Mucosa of descending colon (tissue), 3 donors: ENCODE measurements at places on chromosomes 5 and 9. TPM values are rescaled to one million over a fixed set of nuclear protein-coding genes. Genes with fewer than 3 reads are reported as not detected.

DNA sequence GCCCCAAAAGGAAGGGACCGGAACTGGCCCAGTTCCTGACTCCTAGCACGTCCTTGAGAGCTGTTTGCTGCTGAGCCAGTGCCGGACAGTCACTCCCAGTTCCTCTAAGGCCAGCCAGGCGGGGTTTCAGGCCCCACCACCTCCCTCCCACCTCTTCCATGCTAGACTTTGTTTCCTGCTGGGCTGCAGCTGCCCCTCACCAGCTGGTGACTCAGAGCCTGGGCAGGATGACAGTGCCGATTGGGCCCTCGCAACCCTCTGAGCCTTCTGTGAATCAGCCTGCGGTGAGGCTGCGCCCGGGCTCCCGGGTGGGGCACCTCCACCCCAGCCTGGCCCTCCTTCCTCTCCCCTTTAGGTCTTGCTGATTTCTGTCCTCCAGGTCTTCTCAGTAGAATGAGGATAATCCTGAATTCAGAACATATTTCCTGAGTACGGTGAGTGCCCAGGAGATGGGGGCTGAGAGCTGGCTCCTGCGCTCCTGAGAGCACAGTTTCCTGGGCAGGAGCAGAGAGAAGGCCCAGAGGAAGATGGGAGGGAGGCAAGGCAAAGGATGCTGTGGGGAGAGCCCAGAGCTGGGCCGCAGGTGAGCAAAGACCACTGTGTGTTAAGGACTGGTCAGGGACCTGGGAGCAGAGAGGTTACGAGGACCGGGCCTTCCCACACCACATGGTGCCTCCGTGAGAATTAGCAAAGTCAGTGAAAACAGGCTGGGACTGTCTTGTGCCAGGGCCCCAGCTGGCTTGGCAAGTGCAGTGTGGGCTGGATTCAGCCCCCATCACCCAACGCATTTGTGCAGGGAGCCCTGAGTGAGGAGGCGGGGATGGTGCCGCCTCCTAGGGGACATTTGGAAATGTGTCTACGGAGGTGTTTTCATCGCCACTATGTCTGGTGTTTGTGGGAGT, 32.9 kb upstream of the STXBP1 start:
- DNase-seq, result peak; percentile 85

DNA sequence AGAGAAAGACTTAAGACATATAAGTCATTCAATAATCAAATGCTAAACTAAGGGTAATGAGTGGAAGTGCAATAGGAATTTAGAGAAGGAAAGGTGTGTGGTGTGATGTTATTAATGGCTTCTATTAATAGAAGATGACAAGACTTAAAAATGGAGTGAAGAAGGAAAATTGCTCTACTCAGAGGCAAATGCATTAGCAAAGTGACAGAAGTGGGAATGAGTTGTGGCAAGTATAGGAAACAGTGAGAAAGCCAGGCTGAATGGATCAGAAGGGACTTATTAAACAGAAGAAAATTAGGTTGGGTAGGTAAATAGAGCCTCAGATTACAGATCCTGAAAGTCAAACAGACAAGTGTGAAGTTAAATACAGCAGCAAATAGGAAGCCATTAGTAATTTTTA, 5.7 kb downstream of the SKIC3 start:
- no peak for DNase-seq

GRCh38 chr5:134029156-134029555, 24.4 kb upstream of the VDAC1 start:
- peak; percentile 19 for DNase-seq

The RFESD gene
- 2.5 TPM for total RNA-seq

The AMBP gene
- total RNA-seq, result 0.81 TPM

DNA sequence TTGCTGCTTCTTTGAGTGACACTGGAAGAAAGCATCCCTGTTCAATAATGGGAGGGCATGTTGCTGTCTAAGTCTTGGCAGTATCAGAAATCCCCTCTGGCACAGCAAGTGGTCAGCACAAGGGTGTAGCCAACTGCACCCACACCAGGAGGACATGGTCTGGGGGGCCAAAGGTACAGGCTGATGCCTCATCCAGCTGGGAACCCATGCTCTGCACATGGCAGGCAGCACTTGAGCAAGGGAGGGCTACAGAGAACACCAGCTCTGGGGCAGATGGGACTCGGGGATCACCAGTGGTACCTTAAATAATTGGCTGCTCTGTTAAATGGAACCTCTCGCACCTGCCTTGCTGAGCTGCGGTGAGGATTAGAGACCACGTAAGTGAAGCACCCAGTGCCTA, 265.2 kb downstream of the SYK start:
- no peak for DNase-seq

DNA sequence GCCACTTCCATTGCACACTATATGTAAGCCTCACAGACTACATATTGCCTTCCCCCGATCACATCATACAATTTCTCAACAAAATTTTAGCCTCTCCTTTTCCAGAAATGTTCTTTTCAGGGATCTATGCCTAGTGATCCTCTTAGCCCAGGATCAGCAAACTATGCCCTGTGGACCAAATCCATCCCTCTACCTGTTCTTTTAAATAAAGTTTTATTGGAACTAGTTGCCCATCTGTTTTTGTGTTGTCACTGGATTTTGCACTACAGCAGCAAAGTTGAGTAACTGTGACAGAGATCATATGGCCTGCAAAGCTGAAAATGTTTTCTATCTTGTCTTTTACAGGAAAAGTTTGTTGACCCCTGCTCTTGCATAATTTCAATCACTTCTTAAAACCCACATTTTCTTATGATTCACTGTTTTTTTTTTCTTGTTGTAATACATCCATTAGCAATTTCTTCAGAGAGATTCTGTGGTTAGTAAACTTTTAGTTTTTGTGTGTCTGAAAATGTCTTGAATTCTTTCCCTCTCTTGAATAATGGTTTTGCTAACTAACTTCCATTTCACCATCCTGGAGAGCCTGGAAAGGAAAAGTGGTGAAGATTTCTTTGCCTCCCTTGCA, 7.1 kb downstream of the TXNDC8 start:
- DNase-seq, result no peak

GRCh38 chr9:135069558-135070197, 17.8 kb upstream of the OLFM1 start:
- DNase-seq, result no peak

The SH3PXD2B gene
- 5.4 TPM for total RNA-seq

DNA sequence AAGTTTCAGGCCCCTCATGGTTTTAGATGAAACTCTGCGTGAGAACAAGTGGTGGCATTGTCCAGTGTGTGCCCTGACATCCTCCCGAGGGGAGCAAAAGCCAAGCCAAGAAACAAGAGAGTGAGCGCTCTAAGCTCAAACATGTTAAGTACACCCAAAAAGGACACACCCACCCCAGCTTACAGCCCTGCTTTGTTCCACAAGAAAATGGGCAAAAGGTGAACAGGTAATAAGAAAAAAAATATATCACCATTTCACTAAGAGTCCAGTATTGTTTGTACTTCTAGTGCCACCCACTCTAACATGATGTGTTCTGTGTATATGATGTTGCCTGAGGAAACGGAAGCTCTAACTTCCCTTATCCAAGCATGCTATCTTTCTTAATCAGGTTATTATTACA, 278.2 kb downstream of the SLIT3 start:
- peak; percentile 8 for DNase-seq

The PDCD1LG2 gene
- 0.20 TPM for total RNA-seq

GRCh38 chr5:41843456-41844370, 26.5 kb downstream of the OXCT1 start:
- no peak for DNase-seq

- no peak for DNase-seq
Observed at GRCh38 chr5:2465383-2465782, 286.1 kb downstream of the IRX2 start.

DNA sequence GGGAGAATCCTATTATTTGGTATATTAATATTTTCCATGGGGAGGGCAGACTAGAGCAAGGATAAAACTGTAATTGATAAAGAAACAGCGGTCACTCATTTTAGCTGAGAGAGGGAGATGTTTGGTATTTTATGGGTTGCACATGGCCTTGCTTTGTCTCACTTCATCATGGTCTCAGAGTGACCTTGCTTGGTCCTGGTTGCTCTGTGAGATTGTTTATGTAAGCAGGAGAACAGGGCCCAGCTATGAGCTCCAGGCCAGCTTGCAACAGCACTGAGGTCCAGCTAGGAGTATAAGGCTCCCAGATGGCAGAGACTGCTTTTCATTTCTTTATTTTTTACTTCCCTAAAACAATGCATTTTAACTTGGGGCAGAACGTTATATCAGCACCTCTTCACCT, 50.7 kb downstream of the ZNF622 start:
- no peak for DNase-seq
